Activated CD4-positive, alpha-beta T cell treated with anti-CD3 and anti-CD28 coated beads for 1 hour (primary cell): ENCODE measurements at places on chromosomes 5 and 9.

DNA sequence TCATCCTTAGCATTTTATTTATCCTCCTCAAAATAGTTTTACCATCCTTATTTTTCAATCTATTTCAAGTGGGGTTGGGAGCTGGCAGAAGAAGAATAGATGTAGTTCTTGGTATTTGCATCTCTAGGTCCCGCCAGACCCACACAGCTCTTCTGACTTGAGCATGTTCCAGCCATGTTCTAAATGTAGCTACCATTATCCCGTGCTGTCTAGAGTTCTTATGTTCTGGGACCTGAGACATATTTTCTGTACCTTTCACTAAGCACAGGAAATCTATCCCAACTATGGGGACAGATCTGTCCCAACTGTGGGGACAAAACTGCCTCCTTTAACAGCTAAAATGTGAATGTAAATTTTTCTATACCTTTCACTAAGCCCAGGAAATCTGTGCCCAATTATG is 32.0 kb downstream of the PAM start:
- DNase-seq = no peak

GRCh38 chr9:75130621-75131230 is 42.4 kb downstream of the OSTF1 start:
- DNase-seq = no peak

- no peak for DNase-seq
These were observed 65.9 kb downstream of the CCDC171 start for GRCh38 chr9:15618540-15619331.

- DNase-seq = no peak
These were observed 33.0 kb downstream of the INSL4 start for GRCh38 chr9:5264219-5264595.

GRCh38 chr9:93659044-93659836 is 82.9 kb downstream of the PHF2 start:
- DNase-seq = no peak

- DNase-seq = no peak
These were observed 463.0 kb downstream of the AGTPBP1 start for GRCh38 chr9:85278769-85279168.

- no peak for DNase-seq
These were observed 110.6 kb downstream of the ADAMTS2 start for GRCh38 chr5:179234563-179235135.

DNA sequence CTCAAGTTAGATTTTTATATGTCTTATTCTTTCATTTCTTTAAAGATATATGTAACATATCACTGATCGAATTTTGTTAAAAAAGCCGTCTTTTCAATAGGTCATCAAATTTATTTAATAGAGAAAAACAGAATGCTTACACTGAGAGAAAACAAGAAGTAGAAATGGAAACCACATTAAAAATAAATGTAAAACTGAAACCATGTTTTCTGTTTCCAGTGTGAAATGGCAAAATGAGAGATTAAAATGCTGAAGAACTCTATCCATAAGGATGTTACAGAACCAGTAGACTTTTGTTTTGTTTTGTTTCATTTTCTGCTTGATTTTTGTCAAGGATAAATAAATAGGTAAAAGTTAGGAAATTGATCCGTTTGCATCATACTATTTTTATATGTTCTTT is 210.1 kb downstream of the PRDM9 start:
- DNase-seq = no peak

DNA sequence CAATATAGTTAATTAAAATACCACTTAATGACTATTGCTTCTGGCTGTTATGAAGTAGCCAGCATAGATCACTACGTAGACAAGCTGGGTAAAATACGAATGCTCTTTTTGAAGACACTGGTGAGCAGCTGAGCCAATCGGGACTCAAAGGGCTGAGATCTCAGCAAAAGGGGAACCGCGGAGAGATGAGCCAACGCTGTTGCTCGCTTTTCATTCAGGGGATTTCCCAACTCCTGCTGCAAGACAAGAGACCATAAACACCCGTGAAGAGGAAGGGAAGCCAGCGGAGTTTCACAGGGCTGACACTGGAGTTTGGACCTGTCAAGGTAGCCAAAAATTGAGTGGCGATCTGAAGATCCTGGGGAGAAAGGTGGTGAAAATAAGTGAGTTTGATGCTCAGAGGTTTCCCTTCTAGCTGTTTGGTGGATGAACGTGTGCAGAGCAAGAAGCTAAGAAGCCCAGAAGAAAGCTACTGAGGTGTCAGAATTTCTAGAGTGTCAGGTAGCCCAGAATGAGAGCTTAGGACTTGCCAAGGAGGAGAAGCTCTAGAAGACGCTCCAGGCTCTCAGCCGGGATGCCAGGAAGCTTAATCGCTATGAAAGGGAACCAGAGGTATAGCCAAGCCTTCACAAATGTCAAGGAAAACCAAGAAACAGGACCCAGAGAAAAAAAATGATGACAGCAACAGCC is 79.6 kb upstream of the RNU6ATAC start:
- DNase-seq = no peak

DNA sequence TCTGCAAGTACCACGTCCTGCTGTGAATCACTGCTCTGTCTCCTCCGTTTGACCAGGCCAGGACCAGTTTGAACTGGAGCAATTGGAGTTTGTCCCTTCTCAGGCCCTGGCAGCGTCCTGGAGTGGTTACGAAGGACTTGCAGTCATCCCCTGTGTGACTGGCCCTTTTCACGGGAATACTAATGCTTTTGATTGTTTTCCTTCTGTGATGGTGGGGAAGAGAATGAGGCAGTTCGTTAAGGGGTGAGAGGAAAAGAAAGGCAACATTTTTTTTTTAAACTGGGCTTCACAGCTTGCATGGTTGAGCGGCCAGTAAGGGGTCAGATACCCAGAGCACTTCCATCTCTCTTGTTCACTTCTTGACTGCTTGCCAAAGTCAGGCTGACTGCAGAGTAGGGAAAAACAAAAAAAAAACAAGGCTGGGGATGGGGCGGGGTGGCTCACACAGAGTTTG is 153.5 kb upstream of the STK32A start:
- DNase-seq = no peak

DNA sequence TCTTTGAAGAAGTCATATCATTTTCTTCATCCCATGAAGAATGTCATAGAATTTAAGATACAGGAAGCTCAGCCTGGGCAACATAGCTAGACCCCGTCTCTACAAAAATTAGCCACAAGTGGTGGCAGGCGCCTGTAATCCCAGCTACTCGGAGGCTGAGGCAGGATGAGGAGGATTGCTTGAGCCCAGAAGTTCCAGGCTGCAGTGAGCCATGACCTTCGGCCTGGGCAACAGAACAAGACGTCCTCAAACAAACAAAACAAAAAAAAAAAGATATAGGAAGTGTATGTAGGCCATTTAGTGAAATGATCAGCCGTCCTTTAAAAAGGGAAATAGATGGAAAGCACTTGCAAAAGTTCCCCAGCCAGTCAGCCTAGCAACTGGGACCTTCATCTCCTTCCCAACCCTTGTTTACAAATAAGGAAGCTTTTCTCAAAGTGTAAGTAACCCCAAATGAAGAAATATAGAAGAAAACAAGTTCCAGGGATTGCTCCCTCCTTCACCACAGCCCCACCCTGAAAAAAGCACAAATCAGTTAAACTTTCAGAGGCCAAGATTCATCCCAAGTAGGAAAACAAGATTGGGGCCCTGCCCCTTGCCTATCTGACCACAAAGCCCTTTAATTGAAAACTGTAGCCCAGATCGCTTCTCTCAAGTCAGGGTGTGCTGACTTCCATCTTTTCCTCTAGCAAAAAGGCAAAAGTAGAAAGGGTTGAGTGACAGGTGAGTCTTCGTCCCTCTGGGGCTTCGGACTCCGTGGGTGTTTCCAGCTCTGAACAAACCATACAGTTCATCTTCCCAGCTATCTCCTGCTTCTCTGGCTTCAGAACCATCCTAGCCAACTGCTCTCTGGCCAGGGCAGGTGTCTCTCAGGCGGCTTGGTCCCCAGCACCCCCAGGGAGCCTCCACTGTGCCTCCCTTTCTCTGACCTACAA is 1.2 kb downstream of the SLC31A2 start:
- no peak for DNase-seq

DNA sequence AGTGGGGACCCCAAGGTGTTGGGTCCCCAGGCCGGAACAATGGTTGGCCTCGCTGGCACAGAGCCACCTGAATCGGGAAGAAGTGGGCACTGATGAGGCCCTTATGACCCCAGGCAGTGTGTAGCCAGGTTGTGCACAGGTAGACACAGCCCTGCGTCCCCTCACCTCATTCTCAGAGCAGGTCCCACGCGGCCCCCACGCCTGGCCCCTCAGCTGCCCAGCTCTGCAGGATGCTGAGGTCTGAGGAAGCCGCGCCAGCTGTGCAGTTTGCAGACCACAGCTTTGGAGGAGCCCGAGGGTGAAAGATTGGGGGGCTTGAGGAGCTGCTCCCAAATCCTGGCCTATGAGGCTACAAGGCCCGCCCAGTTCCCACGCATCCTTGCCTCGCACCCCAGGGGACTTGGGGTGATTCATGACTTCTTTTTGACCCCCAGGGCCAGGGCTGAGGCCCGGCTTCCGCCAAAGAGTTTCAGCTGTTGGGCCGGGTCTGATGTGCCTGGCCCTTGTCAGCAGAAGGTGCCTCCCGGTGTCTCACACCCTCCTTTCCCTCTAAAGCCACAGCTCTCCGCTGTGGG is 87.8 kb upstream of the PHYKPL start:
- DNase-seq = no peak

DNA sequence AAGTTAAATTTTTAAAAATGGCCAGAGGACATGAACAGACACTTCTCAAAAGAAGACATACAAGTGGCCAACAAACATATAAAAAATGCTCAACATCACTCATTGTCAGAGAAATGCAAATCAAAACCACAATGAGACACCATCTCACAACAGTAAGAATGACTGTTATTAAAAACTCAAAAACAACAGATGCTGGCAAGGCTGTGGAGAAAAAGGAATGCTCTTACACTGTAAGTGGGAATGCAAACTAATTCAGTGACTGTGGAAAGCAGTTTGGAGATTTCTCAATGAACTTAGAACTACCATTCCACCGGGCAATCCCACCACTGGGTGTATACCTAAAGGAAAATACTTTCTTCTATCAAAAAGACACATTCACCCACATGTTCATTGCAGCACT is 168.5 kb upstream of the PIK3R1 start:
- no peak for DNase-seq

GRCh38 chr9:83401328-83401900 is 136.8 kb downstream of the FRMD3 start:
- DNase-seq = no peak

DNA sequence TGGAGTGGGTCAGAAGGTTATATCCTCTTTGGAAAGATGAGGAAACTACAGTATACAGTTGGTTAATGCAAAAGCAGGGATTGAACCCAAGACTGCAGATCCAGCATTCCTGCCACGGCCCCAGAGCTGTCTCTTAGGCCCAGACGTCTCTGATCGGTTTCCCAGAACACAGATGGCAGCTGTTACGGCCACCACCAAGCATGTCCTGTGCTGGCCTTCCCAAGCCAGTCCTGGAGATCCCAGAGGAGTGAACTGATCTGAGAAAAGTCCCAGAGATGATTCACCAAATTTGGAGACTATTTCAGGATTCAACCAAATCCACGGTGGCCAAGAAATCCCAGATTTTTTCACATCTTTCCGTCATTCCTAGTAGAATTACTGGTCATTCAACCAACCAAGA is 20.1 kb downstream of the TNIP1 start:
- no peak for DNase-seq

DNA sequence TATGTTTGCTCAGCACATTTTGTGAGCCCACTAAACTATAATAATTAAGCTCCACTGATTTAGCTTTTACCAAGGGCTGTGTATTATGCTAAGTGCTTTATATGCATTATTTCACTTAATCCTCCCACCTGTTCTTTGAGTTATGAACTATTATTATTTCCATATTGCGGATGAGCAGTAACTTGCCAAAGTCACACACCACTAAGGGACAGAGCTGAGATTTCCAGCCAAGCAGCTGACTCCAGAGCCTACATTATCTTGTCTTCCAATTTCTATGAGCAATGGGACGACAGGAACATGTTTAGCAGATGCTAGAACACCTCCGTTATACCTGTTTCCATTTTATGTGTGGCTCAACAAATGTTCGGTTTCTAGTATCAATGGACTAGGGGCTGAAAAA is 237.5 kb upstream of the PANK3 start:
- DNase-seq = no peak

GRCh38 chr5:78624011-78624541 is 24.5 kb downstream of the LHFPL2 start:
- DNase-seq = no peak

- DNase-seq = no peak
These were observed 59.7 kb downstream of the ABCA1 start for GRCh38 chr9:104868303-104868686.

DNA sequence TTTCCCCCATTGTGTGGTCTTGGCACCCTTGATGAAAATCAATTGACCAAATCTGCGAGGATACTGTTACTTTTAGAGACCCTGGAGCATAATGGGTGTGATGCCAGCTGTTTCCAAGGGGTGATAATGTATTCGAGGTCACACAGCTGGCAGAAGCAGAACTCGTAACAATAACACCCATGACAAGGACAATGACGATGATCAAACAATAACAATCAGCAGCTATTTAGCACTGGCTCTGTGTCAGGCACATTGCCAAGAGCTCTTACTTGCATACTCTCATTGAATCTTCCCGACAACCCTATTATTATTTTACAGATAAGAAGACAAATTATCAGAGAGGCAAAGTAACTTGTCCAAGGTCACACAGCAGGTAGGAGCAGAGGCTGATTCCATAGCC is 223.7 kb upstream of the MSX2 start:
- no peak for DNase-seq

- DNase-seq = no peak
These were observed 280.7 kb downstream of the RFX3 start for GRCh38 chr9:3244963-3245653.

- no peak for DNase-seq
These were observed 143.4 kb upstream of the APC start for GRCh38 chr5:112594095-112594850.

- DNase-seq = no peak
These were observed 256.7 kb downstream of the ARRDC3 start for GRCh38 chr5:91126448-91126847.

DNA sequence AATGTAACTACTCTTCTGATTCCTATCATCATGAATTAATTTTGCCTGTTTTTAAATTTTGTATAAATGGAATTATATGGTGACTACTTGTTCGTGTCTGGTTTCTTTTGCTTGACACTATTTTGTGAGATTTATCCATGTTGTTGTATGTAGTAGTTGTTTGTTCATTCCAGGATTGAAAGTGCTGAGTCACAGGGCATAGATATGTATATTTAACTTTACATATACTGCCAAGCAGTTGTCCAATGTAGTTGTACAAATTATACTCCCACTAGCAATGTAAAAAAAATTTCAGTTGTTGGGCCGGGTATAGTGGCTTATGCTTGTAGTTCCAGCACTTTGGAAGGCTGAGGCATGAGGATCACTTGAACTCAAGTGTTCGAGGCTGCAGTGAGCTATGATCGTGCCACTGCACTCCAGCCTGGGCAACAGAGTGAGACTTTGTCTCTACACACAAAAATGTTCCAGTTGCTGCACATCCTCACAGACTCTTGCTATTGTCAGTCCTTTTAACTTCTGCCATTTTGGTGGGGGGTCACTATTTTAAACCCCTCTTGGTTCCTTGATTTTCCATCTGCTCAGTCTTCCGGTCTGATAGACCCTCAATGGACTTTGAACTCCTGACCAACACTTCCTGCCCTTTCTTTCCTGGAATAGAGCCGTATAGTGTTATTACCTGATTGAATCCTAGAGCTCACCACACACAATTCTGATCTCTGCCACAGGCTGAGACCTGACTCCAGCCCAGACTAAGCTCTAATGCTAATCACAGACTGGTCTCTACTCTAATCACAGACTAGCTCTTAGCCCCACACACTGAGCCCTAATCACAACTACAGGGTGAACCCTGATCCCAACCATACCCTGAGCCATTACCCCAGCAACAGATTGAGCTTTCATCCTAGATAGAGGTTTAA is 69.3 kb upstream of the MELK start:
- no peak for DNase-seq

- DNase-seq = no peak
These were observed 18.0 kb downstream of the RPS14 start for GRCh38 chr5:150431574-150431973.
